ENCODE measurements at places on chromosomes 7 and 10. TPM values are rescaled to one million over a fixed set of nuclear protein-coding genes. Genes with fewer than 3 reads are reported as not detected.

- DNase-seq, result no peak
These were observed 99.4 kb upstream of the CTTNBP2 start for GRCh38 chr7:117972606-117973005.

DNA sequence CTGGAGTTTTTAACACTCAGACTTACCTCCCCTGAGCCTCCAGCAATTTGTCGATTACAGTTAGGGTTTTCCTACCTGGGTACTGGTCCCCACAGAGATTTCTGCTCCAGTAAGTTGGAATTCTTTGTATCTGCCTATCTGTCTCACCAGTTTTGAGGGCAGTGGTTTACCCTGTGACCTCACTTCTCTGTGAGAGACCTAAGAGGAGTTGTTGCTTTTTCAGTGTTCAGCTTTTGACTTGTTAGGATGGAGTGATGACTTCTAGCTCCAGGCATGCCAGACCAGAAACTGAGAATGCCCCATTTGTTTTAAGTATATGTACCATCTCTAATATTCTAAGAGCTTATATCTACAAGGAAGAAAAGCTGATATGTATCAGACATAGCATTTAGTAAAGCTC is 42.9 kb downstream of the CSGALNACT2 start:
- no peak for DNase-seq

- DNase-seq, result no peak
These were observed 102.8 kb downstream of the KAT6B start for GRCh38 chr10:74929197-74929596.

DNA sequence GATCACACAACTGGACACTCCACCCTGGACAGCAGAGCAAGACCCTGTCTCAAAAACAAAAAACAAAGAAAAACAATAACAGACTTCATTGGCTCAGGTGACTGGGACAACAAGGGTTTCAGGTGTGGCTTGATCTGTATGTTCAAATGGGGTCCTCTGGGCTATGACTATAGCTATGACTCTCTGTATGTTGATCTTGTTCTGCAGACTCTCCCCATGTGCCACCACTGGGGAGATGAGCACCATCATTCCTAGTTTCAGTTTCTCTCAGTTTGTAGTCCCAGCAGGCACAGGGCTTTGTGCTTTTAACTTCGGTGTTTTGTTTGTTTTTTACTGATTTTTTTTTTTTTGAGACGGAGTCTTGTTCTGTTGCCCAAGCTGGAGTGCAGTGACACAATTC is 53.8 kb downstream of the SUFU start:
- DNase-seq, result no peak

GRCh38 chr7:11625669-11626068 is 206.3 kb downstream of the THSD7A start:
- DNase-seq, result no peak

DNA sequence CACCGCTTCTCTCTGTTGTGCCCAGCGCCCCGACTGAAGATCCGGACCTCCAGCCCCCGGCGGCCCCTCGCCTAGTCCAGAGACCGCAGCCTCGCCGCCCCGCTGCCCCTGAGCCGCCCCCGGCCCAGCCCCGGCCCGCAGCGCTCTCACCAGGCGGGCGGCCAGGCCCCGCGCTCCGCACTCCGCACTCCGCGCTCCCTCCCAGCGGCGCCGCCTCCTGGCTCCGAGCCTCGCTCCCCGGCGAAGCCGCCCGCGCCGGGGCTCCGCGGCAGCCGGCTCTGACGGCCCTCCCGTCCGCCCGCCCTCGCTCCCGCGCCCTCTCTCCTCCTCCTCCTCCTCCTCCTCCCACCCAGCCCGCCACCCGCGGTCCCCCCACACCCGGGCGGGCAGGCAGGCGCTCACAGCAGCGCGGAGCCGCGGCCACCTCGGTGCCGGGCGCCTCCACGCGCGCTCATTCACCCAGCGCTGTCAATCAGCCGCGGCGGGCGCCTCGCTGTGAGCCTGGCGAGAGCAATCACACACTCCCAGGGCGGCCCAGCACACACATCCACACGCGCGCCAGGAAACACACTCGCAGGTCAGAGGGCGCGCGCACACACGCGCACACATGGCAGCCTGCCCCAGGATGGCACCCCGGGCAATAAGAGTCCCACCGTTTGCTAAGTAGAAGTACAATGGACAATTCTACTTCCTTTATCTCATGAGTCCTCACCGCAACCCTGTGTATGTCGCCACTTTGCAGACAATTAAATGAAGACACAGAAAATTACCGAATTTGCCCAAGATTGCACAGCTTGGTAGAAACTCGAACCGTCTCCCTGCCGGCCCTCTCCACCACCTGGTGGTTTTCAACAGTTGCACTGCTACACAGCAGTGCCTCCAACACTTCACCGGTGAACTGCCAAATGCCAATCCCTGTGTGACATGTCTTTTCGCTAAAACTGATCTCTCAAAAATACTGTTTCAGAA is at the start of gene PRRT4:
TSS of gene PRRT4 (minus strand) at position 280 of the 969 bp plus-strand sequence.
- no peak for DNase-seq

DNA sequence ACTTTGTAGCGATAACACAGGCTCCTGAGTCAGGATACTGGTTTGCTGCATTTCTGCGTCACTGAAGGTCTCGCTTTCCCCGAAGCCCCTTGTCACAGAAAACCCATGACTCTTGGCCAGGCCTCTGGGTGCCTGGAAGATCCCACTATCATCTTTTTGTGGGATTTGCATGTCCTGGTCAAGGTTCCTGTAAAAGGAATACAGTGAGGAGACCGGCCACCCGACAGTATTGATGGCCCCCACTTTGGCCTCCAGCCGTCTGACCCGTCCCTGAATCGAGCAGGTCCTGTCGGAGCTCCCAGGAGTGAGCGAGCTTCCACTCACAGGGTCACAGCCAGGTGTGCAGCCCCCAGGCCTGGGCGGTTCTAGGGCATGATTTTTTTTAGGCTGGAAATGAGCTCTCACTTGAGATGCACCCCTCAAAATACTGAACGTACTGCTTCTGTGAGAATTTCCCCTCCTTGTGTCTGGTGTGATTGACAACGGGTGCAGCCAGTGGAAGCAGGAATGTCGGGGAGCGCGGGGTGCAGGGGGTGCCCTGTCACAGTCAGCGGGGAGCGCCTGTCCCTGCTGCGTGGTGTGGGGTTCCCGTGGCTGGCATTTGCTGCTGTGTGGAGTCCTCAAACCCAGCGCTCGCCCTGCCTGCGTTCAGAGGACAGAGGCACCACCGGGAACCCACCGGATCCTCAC is 75.8 kb downstream of the DNAJB6 start:
- DNase-seq, result no peak

GRCh38 chr7:159061674-159062212 is 82.9 kb downstream of the VIPR2 start:
- peak; percentile 72 for DNase-seq

DNA sequence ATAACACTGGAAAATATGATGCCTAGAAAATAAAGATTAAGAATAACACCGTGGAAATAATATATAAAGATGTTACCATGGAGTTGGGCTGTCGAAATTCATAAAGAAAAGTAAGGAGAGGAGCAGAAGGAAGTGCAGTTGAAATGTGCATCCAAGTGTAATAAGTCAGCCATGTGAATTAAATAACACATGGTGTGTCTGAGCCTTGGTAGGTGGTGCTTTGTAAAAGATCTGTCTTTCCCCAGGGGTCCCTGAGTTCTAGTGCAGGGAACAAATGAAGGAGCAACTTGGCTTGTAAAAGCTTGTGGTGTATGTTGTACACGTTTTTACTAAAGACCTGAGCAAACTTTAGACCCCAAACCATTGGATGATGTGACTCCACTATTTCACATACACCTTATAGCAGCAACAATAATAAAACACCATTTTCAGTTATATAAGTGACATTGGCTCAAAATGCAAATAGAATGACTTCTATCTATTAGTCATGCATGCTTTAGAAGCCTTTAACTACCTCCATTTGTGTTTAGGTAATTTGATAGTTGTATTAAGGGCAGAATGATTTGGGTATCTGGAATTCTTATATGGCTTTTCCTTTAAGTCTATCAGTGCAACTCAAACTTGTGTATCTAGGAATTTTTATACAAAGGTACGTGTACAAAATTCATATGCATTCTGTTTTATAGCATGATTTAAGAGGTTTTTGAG is 11.3 kb downstream of the STARD3NL start:
- no peak for DNase-seq

DNA sequence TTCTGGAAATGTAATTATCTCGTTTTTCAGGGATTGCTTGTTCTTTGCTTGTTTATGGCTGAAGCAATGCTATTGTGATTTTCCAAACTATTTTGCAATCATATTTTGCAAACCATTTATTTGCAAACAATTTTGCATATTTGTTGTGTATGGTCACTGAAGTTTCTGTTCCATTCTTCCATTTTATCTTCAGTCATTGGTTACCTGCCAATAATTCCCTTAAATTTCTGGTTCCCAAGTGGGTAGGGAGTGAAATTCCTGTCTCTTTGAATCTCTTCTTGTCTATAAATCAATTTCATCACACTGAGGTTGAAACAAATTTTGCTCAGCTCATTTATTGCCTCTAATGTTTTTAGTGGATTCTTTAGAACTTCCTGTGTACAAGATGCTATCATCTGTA is 401.7 kb upstream of the VWC2 start:
- no peak for DNase-seq

GRCh38 chr10:1544209-1544673 is 193.1 kb downstream of the ADARB2 start:
- peak; percentile 68 for DNase-seq

DNA sequence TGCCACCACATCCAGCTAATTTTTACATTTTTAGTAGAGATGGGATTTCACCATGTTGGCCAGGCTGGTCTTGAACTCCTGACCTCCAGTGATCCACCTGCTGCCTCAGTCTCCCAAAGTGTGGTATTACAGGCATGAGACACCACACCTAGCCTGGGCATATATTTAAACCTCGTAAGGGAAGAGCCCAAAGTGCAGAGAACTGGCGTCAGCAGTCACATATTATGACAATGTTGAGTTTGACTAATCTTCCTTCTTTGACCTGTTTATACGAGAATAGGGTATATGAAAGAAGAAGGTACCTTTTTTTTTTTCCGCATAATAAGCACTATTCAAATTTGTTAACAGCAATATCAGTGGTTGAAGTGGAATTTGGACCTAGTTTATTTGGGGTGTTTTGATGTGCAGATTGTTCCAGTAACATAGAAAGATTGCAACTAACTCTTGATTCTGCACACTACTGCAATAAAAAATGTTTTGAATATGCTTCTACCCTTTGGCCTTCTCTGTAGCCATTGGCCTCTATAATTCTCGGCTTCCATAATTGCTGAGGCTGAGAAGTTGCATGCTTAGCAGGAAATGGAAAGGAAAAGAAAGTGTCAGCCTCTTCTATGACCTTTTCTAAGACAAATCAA is 55.9 kb downstream of the MINPP1 start:
- DNase-seq, result no peak

- no peak for DNase-seq
These were observed 180.4 kb upstream of the PHYHIPL start for GRCh38 chr10:58996063-58996462.

DNA sequence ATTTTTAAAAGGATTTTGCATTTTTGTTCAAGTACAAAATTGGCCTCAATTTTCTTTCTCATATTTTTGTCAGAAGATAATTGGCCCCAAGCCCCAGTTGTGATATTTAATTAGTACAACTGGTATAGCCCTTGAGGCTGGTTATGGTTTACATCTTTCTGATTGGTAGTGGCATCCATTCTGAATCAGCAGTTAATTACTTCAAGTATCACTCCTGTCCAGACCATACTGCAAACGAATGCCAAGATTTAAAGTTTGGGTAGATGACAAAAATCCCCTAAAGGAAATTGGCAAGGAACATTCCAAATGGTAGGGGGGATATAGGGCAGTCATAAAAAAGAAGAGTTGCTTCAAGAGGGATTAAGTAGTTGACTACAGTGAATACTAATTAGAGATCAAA is 23.1 kb downstream of the MYPN start:
- DNase-seq, result no peak

DNA sequence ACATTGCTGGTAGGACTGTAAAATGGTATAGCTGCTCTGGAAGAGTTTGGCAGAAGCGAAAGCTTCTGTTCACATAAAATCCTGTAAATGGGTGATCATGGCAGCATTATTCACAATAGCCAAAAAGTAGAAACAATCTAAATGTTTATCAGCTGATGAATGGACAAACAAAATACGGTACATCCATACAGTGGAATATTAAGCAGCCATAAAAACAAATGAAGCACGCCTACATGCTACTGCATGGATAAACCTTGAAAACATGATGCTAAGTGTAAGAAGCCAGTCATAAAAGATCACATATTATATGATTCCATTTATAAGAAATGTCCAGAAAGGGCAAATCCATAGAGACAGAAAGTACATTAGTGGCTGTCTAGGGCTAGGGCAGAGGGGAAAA is 32.7 kb downstream of the KIN start:
- no peak for DNase-seq

DNA sequence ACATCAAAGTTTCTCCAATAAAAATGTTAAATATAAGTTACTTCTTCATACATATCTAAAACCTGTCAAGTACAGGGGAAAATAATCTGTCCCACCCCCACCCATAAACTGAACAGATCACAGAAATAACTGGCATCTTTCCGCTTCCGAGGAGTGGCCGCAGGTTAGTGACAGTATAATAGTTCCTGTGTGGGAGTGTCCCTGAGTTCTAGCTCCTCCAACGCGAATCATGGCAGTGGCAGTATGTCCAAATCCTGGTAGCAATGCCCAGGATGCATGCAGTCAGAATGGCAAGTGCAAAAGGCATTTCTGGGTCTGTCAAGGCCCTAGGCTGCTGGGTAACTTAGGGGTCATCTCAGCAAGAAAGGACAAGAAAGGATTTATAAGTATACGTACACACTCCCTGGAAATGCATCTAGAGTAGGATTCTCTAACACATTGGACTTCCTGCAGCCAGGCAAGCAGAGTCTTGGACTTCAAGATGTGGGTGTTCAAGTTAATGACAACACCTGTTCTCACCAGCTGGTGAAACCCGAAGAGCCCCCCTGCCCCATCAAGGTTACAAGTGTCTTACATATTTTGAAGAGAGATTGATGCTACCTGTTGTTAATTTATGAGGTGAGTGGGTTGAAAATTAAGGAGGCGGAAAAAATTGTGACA is 94.4 kb upstream of the COL1A2 start:
- no peak for DNase-seq

GRCh38 chr10:90418869-90419652 is 438.8 kb downstream of the HTR7 start:
- no peak for DNase-seq

Gene LBX1
- 0.13 TPM for total RNA-seq

Gene TAS2R39
- total RNA-seq, result not detected

Gene MYL10
- not detected for total RNA-seq

Gene ZNF775
- total RNA-seq, result 3.4 TPM

Gene GNAI1
- 11.3 TPM for total RNA-seq

Gene CPEB3
- 8.3 TPM for total RNA-seq

Gene ZNF467
- 7.0 TPM for total RNA-seq

Gene SPDYE2
- not detected for total RNA-seq

Gene LRRTM3
- not detected for total RNA-seq

Gene HMX2
- total RNA-seq, result not detected

Gene ABCB4
- 9.8 TPM for total RNA-seq

All from cardiac septum (tissue), 1 donor.